NCI-H1417 (cell line): ENCODE measurements at places on chromosomes 2 and 18.

DNA sequence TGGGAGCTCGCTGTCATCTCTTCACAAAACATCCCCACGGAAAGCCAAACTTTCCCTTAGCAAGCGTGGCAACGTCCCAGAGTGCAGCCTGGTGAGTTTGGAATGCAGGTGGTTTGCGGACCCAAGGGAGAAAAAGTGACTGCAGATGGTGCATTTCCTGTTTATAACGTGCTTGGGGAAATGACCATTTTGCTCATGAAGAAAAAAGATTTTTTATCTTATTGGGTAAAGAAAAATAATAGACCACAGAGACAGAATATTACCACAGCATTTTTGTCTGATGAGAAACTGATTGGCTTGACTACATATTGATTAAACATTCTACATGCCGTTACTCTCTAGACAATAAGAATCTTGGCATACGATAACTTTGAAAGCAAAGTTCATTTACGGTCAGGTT lies 136.5 kb downstream of the COPS8 start:
- DNase-seq, result no peak

GRCh38 chr18:48542513-48543181 lies 3.8 kb downstream of the CTIF start:
- DNase-seq, result peak; percentile 28

GRCh38 chr18:76058146-76058545 lies 436.9 kb downstream of the ZNF516 start:
- DNase-seq, result no peak

- DNase-seq, result peak; percentile 39
Observed at GRCh38 chr2:28716265-28716865, 35.3 kb upstream of the PPP1CB start.

GRCh38 chr18:33987206-33987605 lies 237.5 kb downstream of the NOL4 start:
- no peak for DNase-seq

- peak; percentile 79 for DNase-seq
Observed at GRCh38 chr2:206260188-206261012, 14.1 kb upstream of the ZDBF2 start.

DNA sequence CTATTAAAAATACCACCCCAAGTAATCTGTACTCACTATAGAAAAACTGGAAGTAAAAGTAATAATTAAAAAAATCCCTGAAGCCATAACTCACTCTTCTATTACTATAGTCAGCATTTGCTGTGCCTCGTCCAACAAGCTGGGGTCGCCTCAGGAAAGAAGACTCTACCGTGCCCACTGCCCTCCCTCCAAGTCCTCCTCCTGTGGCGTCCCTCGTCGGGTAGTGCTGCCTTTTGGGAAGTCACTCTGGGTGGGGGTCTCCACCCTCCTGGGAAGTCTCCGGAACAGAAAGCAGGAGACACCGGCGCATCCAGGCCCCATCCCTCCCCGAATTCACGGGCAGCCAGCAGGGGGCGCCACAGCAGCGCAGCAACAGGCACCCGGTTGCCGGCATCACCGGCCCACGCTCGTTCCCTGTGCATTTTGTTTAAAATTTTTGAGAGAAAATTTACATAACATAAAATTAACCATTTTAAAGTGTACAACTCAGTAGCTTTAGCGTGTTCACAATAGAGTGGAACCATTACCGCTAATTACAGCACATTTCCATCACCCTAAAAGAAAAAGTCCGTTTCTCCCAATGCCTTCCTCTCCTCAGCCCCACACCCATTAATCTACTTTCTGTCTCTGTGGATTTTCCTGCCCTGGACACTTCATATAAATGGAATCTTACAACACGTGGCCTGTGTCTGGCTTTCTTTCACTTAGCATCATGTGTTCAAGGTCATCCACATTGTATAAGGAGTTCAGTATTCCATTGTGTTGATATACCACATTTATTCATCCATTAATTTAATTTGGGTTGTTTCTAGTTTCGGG lies 62.2 kb downstream of the ADNP2 start:
- no peak for DNase-seq

DNA sequence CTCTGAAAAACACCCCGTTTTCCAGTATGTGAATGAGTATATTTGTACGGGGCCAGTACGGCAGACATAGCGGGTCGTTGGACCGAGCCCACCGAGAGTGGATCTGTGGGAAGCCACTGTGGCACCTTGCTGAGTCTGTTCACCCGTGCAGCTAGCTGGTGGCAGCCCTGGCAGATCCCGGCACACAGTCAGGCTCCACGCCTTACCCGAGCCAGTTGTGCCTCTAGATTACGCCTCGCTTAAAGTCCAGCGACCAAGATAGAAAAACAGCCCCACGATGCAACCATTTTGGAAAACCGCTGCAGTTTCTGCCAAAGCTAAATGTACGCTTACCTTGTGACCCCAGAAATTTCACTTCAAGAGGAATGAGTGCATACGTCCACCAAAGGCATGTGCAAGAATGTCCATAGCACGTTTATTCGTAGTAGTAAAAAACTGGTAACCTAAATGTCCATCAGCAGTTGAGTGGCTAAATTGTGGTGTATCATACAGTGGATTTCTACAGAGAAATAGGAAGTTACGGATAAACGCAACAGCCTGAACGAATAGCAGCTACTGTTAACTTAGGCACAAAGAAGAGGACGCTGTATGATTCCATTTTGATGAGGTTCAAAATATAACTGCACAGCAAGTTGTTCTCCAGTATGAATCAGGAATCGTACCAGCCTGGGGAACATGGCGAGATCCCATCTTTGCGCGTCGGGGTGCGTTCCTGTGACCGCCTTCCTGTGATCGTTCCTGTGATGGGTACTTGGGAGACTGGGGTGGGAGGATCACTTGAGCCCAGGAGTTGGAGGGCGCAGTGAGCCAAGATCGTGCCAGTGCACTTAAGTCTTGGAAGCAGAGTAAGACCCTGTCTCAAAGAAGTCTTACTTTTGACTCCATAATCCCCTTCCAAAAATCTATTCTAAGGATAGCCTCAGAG lies 688 bp upstream of the WDR33 start:
- DNase-seq, result no peak

- DNase-seq, result no peak
Observed at GRCh38 chr2:29443151-29443550, 327.9 kb downstream of the CLIP4 start.

GRCh38 chr2:121015971-121016485 lies 269.0 kb downstream of the TFCP2L1 start:
- DNase-seq, result no peak

- peak; percentile 48 for DNase-seq
Observed at GRCh38 chr18:74579496-74580065, 18.1 kb upstream of the ZNF407 start.

- no peak for DNase-seq
Observed at GRCh38 chr18:71327441-71327840, 1038.6 kb downstream of the SOCS6 start.

GRCh38 chr2:29182920-29183319 lies 67.7 kb downstream of the CLIP4 start:
- no peak for DNase-seq

GRCh38 chr2:237097911-237098702 lies 12.4 kb downstream of the COPS8 start:
- DNase-seq, result no peak

- DNase-seq, result peak; percentile 80
Observed at GRCh38 chr2:80246534-80246933, 58.0 kb downstream of the LRRTM1 start.

- DNase-seq, result no peak
Observed at GRCh38 chr2:236855866-236856847, 229.5 kb upstream of the COPS8 start.

- DNase-seq, result no peak
Observed at GRCh38 chr2:55439101-55439397, 19.4 kb upstream of the CCDC88A start.

- no peak for DNase-seq
Observed at GRCh38 chr18:55268628-55269275, 309.5 kb upstream of the CCDC68 start.

DNA sequence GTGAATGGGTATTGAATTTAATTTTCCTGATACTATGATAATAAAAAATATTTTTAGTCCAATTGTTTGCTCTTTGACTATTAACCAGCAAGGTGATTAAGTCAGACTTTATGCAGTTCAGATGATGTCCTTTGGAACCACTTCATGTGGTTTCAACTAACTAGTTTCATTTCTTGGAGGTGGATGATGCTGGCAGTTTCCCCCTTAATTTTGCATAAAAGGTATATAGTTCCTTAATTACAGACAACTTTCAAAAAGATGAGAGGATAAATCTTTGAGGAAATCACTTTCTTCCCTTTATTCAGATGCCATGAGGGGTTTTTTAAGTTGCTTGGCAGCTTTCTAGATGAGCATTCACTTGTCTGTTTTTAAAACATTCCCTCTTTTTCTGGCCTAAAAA lies 223.1 kb downstream of the PHLPP1 start:
- DNase-seq, result no peak

DNA sequence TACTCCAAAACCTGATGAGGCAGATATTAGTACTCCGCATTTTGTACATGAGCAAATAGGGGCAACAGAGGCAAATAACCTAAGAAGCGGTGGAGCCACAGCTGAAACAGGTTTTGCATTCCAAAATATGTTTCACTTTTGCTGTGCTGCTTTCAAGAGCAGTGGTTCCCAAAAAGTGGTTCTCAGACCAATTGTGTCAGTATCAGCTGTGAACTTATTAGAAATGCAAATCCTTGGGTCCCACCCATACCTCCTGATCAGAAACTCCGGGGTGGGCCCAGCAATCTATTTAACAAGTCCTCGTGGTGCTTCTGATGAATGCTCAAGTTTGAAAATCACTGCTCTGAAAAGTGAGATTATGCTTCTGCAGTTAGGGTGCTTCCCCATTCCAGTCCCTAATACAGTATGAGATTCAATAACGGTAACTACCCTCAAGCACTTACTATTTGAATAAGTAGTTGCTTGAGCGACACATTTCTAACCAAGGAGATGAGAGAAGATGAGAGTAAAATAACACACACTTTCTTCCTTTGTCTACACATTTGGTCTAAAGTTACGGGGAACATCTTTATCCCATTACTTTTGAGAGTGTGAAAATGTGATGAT lies 17.8 kb upstream of the TCF4 start:
- DNase-seq, result no peak
